ENCODE measurements at places on chromosomes 6 and 20. TPM values are rescaled to one million over a fixed set of nuclear protein-coding genes. Genes with fewer than 3 reads are reported as not detected.

DNA sequence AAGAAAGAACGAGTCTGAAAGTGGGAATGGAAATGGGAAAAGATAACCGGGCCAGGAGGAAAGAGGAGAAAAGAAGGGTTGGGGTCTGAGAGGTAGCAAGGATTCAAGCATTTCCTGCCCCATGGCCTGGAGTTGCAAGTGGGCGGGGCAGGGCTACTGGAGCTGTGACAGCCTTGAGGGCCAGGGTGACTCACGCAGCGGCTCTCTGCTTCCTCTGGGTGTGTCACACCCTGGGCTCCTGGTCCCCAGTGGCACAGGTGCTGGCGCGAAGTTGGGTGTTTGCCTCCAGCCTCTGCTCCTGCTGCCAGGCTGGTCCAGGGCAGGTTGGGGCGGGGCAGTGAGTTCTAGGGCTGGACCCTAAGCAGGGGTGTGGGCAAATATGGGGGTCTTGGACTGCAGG, 3.3 kb upstream of the ULBP3 start:
- DNase-seq = peak; percentile 75

- no peak for DNase-seq
Measured at GRCh38 chr20:50380697-50381040, 129.5 kb upstream of the PTPN1 start.

GRCh38 chr6:5936631-5937030, 70.1 kb downstream of the NRN1 start:
- no peak for DNase-seq

GRCh38 chr6:4316867-4317400, 181.6 kb upstream of the ECI2 start:
- no peak for DNase-seq

DNA sequence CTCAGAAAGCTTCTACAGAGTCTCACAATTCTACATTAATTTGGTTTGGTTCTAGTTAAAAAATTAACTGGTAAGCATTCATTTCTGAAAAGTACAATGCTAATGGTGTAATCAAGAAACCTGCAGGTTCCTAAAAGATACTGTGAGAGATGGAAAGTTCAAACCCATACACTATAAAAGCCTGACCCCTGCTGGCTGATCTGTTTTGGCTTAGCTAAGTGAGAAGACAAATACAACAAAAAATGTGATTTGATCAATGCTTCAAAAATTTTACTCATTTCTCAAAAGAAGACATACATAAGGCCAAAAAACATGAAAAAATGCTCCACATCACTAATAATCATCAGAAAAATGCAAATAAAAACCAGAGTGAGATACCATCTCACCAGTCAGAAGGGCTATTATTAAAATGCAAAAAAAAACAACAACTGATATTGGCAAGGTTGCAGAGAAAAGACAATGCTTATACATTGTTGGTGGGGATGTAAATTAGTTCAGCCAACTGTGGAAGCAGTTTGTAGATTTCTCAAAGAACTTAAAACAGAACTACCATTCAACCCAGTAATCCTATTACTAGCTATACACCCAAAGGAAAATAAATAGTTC, 102.8 kb downstream of the MOXD1 start:
- peak; percentile 23 for DNase-seq

DNA sequence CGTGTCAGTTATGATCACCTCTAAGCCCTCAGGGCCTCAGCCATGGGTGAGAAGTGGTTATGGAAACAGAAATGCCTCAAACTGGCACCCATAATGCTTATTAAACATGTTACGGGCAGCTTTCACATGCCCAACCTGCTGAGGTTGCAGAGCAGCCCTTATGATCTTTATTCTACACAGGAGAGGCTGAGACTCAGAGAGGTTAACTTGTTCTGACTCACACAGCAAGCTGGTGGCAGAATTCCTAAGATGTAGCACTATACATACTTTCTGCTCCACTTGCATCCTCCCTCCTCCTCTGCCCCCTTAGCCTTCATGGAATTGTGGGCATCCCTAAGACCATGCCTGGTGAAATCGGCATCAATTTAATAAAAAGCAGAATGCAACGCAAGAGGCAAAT, 34.7 kb upstream of the IGF2R start:
- DNase-seq = no peak

DNA sequence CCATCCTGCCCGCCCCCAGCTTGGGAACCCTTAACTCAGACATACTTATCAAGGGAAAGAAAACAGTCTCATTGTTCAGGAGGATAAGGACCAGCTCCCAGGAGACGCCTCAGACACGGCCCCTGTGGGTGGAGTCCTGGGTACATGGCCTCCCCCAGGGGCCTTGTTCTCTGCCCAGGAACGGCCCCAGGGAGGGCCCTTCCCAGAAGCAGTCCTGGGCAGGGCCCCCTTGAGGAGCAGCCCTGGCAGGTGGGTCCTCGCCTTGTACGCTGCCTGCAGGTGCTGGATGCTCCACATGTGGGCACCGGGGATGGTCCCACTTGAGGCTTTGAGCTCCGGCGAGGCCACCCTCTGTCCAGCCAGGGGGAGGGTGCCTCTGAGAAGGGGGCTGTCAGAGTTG, 4.5 kb upstream of the GATA5 start:
- DNase-seq = no peak

DNA sequence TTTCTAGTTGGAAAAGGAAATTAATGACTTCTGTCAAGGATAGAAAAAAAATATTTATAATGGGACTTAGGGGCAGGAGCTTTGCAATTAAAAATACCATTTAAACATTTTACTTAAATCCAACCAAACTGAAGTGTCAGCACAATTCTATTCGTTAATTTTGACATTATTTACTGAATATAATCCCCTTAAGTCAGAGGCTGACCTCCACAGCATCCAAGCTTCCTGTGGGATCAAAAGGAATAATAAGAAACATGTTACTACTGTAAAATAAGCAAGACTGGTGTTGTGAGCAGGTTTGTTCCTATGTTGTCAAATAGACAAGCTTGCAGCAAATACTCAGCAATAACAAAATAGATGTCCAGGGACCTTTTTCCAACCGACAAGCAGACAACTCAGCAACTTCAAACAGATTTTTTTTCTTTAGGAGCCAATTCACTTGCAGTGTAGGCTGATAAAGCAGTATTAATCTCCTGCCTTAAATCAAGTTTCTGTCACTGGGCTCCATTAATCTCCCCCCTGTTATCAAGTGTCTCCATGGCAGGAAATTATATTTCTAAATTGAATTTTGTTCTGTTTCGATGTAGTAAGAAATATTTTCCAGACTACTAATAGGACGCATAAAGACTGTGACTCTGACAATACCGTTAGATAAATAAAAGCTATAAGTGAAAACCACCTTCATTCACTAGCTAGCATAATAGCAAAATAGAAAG, 157.4 kb downstream of the HACE1 start:
- no peak for DNase-seq

- DNase-seq = peak; percentile 61
Measured at GRCh38 chr20:50346374-50347283, 156.0 kb downstream of the CEBPB start.

DNA sequence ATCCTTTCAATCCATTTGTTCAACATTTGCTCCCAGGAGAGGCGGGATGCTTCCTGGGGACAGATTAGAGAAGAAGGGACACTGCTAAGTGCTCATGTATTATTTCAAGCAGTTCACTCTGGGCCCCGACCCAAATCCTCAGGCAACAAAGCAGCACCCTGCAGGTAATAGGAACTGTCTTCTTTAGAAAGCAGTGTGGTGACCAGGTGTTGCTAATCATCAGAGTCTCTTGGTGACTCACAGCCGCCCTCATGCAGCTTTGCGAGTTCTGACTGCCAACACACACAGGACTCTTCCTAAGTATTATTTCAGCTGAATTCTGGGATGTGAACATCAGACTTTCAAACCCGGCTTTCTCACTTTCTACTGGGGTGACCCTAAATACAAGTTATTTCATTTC, 356.4 kb downstream of the PRKN start:
- no peak for DNase-seq

The JAG1 gene
- 0.15 TPM for total RNA-seq

The HMGCLL1 gene
- total RNA-seq = not detected
